ENCODE measurements at places on chromosomes 3 and 15.
A peak's percentile ranks its signal among the peaks of the same experiment; 100 is the strongest.

DNA sequence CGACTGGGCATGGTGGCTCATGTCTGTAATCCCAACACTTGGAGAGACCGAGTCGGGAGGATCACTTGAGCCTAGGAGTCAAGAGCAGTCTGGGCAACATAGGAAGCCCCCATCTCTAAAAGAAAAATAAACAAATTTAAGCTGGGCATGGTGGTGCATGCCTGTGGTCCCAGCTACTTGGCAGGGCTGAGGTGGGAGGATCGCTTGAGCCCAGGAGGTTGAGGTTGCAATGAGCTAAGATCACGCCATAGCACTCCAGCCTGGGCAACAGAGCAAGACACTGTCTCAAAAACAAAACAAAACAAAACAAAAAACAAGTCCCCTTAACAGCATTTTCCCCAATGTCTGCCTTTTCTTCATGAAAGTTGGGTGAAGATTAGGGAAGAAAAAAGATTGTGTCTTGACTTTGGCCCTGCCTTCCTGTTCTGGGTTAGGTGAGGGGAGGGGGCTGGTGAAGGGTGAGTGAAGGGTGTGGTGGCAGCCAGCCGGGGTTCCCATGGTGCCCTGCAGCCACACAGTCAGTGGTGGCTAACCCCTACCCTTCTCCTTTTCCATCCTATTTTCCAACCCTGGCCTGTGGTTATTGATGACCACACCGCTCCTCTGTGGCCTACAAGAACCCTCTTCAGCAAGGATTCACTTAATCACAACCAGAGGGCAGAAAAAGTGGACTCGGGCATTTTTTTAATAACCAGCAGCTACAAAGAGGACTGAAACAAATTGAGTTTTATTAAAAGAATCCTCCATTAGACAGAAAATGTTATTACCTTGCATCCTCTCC is 28.4 kb upstream of the SMAD3 start:
- DNase-seq: no peak

- no peak for DNase-seq
Measured at GRCh38 chr15:77083381-77084160, 12.7 kb upstream of the TSPAN3 start.

DNA sequence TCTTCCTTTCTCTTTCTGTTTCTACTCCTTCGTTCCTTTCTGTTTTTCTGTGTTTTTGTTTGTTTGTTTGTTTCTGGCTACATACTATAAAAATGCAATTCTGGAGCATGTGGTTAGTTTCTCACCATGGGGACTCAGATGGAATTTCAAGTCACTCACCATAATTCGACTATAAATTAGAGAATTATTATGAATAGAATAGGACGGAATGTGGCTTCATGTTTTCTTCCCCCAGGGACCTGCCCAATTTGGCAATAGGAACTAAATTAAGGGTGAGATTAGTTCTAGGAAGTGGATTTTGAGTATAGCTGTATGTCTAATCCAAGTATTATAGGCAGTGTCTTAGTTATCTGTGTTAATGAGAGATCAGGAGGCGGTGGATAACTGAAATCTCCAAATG is 96.9 kb downstream of the THSD4 start:
- no peak for DNase-seq

DNA sequence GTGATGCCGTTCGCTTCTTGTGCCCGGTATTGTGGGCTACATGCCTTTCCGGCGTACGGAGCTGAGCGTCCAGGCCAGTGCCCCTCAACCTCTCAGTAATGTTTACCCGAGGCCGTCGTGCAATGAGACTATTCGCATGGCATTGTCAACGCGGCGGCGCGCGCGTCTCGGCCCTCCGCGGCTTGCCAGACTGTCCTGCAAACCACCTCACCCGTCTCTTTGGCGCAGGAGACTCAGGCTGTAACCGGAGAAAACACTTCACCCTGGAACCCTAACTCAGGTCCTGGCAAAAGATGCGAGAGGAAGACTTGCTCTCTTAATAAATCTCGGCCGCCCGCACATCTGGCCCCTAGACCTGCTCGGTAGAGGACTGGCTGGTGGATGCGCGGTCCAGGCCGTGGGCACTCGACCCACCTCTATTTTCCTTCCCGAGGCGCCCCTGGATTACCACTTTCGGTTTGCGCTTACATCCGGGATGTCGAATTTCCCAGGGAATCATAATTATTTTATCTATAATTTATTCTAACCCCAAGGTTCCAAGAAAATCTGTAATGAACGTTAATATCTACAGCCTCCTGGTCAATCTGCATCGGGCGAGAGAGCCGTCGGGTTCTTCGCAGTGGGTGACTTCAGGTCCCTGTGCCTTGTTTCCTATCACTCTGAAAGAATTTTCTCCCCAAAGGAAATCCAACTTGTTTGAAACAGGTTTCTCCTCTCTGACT is 71.8 kb upstream of the POLG start:
- DNase-seq: no peak

GRCh38 chr3:113600418-113601182 is 68.2 kb downstream of the SIDT1 start:
- DNase-seq: no peak

GRCh38 chr3:51678641-51679040 is 7.6 kb downstream of the TEX264 start:
- no peak for DNase-seq

GRCh38 chr15:39177561-39177960 is 403.3 kb upstream of the THBS1 start:
- no peak for DNase-seq

- peak; percentile 16 for DNase-seq
Measured at GRCh38 chr3:70281663-70282062, 30.8 kb downstream of the MDFIC2 start.

DNA sequence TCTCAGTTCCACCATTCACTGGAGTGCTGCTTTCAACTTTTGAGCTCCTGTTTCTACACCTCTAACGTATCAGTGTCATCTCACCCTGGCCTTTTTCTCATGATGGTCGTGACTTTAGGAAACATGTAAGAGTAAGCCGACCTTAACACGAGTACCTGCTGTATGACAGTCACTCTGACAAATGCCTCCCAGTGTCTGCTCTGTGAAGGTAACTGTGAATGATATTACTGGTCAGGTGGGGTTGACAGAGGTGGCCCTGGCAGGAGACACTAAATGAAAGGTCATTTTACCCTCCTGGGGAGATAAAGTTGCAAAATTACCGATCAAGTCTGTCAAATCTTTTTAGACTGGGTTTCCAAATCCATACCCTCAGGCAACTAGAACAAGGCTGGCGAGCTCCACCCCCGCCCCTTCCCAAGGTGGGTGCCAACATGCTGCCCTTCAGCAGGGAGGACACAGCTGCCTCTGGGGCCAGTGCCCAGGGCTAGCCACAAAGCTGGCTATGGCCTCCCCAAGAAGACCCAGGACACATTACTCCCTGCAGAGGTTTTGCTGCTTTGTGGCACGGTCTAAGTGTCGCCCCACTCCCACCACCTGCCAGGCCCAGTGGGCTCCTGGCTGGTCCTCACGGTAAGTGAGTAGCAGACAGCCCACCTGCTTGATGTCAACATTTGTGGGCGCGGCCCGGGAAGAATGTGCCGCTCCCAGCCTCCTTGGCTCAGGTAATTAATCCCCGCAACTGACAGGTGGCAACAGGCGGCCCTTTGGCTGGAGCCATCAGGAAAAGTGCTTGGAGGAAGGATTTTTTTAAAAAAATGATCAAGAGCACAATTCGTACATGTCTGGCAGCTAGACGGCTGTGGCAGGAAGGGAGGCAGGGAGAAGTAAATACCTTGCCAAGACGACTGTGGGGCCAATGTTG is 211.8 kb downstream of the TP63 start:
- DNase-seq: no peak

GRCh38 chr3:139794469-139795265 is 116.9 kb upstream of the NMNAT3 start:
- no peak for DNase-seq

DNA sequence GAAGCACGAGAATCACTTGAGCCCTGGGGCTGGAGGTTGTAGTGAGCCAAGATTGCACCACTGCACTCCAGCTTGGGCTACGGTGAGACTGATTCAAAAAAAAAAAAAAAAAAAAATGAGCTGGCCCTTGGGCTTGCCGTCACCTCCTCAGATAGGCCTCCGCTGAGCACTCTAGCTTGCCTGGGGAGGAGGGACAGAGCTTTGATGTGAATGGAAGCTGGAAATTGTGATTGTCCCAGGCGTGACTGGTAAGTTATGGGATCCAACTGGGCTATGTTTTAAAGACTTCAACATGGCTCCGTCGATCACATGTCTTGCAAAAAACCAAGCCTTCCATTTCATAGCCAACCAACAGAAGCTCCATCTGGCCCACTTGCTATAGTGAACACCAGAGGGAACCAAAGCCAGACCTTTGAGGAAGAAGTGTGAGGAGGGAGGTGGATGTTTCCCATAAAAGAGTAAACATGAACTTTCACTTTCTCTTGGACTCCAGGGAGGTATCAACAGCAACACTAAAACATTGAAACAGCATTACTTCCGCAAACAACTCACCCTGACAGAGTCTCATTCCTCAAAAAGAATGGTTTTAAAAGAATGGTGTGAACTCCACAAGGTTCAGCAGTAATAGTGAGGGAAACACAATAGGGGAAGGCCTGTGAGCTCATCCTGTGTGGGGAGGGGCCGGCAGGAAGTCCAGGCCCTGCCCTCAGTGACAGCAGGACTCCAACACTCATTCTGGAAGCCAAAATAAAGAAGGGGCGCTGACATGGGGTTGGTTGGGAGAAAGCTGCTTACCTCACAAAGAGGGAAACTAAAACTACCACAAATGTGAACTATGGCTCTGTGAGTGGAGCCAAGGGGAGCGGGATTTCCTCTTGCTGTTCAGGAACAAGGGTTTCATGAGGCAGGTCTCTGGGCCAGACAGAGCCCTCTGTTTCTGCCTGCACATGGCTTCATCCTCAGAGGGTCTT is 59.2 kb upstream of the IL12A start:
- peak; percentile 58 for DNase-seq

DNA sequence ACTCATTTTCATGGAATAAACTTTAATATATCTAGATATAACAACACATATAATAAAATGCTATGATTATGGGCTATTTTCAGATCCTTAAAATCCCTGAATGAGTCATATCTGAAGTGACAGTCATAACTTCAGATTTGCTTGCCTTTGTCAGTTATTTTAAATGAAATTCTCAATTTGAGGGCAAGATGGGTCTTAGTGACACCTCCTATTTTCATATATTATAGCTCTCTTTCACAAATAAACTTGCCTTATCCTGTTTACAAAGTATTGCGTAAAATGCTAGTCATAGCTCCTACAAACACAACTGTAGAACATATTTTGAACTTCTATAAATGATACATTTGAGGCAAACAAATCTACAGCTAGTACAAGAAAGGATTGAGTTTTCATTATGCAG is 6.2 kb upstream of the THRB start:
- DNase-seq: no peak

- no peak for DNase-seq
Measured at GRCh38 chr3:52456169-52456799, 880 bp downstream of the NISCH start.

DNA sequence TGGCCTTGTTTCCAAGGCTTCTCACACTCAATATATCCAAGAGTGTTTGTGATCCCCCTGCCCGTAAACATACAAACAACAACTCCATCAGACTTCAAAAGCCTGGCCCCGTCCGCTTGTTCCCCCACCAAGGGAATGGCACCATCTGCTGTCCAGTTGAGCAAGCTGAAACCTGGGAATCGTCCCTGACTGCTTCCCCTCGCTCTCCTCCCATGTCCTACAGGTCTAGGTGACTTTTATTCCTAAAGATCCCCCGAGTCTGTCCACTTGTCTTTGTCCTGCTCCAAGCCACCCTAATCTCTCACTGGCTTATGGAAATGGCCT is 27.9 kb upstream of the FAM174B start:
- no peak for DNase-seq

GRCh38 chr15:74144153-74144775 is 13.9 kb downstream of the ISLR2 start:
- no peak for DNase-seq

GRCh38 chr15:42233107-42233506 is 25.0 kb upstream of the VPS39 start:
- DNase-seq: no peak

DNA sequence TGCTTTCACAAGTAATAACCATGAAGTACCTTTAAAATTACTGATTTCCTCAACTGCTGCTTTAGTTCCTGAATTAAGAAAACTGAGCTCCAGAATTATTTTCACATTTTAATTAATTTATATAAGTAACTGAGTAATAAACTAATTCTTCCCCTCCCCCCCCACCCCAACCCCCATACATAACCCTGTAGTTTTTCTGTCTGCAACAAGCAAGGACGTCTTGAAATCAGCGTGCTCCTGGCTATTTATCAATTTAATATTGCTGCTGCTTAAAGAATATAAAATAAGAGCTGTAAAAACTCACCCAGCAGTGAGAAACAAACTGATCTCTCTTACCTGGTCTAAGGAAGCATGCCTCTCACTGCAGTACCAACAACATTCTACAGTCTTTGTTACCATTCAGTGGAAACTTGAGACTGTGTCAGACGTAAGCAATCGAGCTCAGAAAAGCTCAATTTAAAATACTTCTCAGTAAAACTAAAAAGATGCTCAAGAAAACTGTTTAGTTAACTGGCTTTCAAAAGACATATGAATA is 121.0 kb downstream of the TFDP2 start:
- peak; percentile 57 for DNase-seq

- no peak for DNase-seq
Measured at GRCh38 chr3:134704556-134704955, 53.7 kb upstream of the KY start.

- DNase-seq: no peak
Measured at GRCh38 chr3:165549665-165550064, 287.6 kb downstream of the BCHE start.

DNA sequence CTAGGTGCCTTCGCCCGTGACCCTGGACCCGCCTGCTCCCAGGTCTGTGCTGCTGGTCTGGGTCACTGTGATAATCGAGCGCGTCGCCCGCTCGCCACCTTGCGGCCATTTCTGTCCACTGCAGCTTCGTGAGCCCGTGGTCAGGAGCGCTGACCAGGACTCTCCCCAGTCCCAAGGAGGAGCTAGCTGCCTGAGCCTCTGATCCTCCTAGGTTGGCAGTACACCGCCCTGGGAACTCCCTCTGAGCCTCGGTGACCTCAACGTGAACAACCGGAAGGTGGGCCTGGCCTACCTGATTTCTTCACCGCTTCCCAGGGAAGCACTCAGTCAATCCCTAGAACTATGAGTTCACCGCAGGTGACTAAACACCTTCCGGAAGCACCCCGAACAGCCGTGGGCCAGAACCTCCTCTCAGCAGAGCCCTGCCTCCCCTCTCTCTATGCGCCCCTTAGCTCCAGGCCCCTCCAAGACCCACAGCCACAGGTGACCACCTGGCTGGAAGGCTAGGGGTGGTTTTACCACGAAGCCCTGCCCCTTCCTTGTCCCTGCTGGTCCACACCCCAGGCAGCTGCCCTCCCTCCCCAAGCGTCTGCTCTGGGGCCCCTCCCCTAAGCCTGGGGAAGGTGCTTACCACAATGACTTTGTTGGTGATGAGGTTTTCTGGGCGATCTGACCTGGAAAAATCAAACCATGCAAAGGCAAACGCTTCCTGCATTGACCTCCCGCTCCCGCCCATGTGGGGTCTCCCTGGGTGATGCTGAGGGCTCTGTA is 9.7 kb downstream of the PLA2G4D start:
- DNase-seq: peak; percentile 3

Data from AG04450 (cell line).